Endothelial cell of umbilical vein (primary cell): ENCODE measurements at places on chromosomes 5 and 9. TPM values are rescaled to one million over a fixed set of nuclear protein-coding genes. Genes with fewer than 3 reads are reported as not detected.

GRCh38 chr5:160092514-160092913, 26.7 kb downstream of the PWWP2A start:
- H3K27ac ChIP-seq, result no peak overlapping the region
- no peak for DNase-seq
- H3K36me3 ChIP-seq, result peaks cover 5% of the 10 kb centered on the region
- H3K4me3 ChIP-seq, result no peak overlapping the region
- H3K27me3 ChIP-seq, result no peaks in the 10 kb centered on the region

DNA sequence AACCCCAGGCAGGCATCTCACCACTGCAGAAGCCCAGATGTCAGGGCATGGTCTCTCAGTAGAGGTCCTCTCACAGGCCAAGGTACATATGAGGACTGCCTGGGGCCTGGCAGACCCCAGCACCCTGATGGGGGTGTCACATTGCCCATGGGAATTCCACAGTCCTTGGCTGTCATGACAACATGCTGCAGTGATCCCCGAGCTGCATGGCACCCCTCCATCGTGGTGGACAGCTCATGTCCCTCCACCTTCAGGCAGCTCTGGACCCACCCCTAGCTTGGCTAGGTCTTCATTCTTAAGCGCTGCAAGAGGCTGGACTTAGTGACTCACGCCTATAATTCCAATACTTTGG, 74.1 kb upstream of the LRRTM2 start:
- no peaks in the 10 kb centered on the region for H3K36me3 ChIP-seq
- no peak overlapping the region for H3K27ac ChIP-seq
- no peak overlapping the region for H3K4me3 ChIP-seq
- H3K4me1 ChIP-seq, result peaks cover 6% of the 10 kb centered on the region
- no peak for DNase-seq

GRCh38 chr5:55345327-55345726, 37.5 kb downstream of the MTREX start:
- H3K27ac ChIP-seq, result no peak overlapping the region
- H3K36me3 ChIP-seq, result peaks cover 27% of the 10 kb centered on the region
- DNase-seq, result no peak
- no peak overlapping the region for H3K4me3 ChIP-seq

DNA sequence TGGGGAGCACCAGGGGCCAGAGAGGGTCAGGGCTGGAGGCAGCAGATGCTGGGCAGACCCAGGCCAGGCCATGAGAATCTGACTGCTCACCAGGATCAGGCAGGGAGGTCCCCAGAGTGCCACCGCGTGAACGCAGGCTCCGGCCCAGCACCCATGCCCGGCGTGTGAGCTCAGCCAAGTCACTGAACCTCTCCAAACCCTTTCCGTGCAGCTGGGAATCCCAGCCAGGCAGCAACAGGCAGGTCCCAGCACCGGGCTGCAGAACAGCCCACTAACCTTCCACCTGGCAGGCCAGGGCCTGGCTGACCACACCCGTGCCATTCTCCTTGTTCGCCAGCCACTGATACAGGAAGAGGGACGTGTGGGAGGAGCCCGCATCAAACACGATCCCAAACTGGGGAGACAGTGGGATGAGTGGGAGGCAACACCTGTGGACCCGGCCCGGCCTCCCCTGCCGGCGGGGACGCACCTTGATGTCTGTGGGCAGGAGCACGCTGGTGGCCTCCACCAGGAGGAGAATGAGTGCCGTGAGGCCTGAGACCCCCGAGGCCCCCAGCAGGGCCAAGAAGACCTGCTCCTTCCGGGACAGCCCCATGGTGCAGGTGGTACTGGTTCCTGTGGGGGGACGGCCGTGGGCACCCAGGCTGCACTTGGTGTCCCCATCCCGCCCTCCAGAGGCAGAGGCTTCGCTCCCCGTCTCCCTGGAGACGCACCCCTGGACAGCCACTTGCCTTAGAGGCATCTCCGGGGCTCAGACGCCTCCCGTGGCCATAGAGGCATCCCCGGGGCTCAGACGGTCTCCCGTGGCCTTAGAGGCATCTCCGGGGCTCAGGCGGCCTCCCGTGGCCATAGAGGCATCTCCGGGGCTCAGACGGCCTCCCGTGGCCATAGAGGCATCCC, 3.2 kb downstream of the ENTPD8 start:
- H3K4me1 ChIP-seq, result no peaks in the 10 kb centered on the region
- DNase-seq, result no peak
- no peaks in the 10 kb centered on the region for H3K36me3 ChIP-seq
- no peak overlapping the region for H3K4me3 ChIP-seq
- H3K27ac ChIP-seq, result no peak overlapping the region

DNA sequence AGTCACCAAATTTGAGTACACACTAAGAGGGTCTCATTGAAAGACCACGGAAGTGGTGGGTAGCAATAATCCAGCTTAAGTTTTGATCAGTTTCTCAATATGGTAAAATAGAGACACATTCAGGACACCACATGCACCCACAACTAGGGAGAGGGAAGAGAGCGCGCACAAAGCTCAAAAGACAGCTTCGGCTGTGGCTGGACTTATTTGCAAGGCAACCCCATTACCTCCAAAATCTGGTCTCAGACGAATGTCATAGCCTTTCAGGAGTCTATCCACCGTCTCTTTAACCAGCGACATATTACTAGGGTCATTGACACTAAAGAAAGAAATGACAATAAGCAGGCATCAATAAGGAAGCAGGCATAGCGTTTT, 443 bp downstream of the GABRB2 start:
- H3K4me1 ChIP-seq, result no peaks in the 10 kb centered on the region
- H3K27ac ChIP-seq, result no peak overlapping the region
- no peak for DNase-seq
- H3K4me3 ChIP-seq, result no peak overlapping the region
- peaks cover 28% of the 10 kb centered on the region for H3K27me3 ChIP-seq

The CD14 gene
- 0.33 TPM in 1 of 2 replicates, not detected in the other for total RNA-seq
